HTR-8/SVneo (cell line): ENCODE measurements at places on chromosomes 11 and 22.

DNA sequence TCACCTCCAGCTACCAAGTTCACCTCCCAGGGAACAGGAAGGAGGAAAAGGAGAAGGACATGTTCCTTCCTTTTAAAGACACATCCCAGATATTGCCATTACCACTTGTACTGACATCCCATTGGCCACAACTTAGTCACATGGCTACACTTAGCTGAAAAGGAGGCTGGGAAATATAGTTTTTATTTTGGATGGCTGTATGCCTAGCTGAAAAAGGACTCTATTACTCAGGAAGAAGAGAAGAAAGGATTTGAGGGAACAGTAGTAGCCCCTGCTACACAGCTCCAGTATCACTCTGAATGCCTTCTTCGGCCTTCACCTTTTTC lies 2.1 kb upstream of the APOA5 start:
- DNase-seq, result no peak

- DNase-seq, result no peak
Observed at GRCh38 chr11:110371084-110371483, 58.7 kb upstream of the FDX1 start.

DNA sequence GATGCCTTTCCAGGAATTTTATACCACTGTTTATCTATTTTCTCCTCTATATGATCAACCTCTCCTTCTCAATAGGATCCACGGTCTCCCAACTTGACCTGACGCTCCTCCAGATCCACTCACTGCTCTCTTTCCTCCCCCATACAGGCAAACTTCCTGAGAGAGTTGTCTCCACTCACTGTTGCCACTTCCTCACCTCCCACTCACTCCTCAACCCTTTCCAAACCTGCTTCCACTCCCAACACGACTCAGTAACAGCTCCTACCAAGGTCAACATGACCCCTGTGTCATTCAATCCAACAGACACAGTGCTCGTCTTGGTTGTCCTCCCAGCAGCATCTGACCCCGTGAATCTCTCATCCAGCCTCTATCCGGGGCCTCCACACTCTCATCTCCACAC lies 3.1 kb downstream of the APBB1 start:
- DNase-seq, result no peak

- no peak for DNase-seq
Observed at GRCh38 chr11:111729831-111730311, 36.3 kb downstream of the PPP2R1B start.

DNA sequence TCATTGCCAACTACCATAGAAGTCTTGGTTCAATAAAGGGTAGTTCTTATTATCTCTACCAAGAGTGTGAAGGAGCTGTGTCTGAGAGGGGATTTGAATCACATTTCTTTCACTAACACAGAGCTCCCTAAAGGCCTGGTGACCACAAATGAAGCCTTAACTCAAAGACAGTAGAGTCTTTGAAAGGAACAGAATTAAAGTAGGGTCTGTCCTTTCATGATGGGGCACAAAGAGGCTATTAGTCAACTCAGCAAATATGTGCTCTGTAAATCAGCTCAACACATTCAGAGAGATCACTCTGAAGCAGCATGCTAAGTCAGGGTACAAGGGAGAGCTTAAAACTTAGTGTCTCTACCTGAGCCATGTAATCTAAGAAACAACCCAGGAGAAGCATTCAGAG lies 212.4 kb upstream of the SYN3 start:
- no peak for DNase-seq

GRCh38 chr11:131511794-131512193 lies 141.4 kb downstream of the NTM start:
- DNase-seq, result no peak

GRCh38 chr22:40022536-40023240 lies 27.9 kb downstream of the FAM83F start:
- DNase-seq, result no peak

DNA sequence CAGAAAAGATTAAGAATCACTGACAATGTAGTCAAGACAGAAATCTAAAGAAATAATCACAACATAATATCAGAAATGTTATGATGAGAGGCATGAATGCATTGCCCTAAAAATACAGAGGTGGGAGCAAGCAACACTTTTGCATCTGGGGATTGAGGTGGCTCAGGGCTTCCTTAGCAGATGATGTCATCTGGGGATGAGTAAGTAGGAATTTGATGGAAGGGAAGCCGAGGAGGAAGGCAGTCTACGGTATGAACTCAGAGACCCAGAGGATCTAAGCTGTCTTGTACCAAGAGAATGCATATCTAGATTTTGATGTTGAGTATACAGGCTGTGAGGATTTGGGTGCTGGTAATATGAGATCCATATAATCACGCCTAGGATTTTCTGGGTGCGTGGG lies 193.0 kb upstream of the SNX19 start:
- no peak for DNase-seq

- DNase-seq, result no peak
Observed at GRCh38 chr11:100902454-100903141, 215.5 kb downstream of the ARHGAP42 start.

DNA sequence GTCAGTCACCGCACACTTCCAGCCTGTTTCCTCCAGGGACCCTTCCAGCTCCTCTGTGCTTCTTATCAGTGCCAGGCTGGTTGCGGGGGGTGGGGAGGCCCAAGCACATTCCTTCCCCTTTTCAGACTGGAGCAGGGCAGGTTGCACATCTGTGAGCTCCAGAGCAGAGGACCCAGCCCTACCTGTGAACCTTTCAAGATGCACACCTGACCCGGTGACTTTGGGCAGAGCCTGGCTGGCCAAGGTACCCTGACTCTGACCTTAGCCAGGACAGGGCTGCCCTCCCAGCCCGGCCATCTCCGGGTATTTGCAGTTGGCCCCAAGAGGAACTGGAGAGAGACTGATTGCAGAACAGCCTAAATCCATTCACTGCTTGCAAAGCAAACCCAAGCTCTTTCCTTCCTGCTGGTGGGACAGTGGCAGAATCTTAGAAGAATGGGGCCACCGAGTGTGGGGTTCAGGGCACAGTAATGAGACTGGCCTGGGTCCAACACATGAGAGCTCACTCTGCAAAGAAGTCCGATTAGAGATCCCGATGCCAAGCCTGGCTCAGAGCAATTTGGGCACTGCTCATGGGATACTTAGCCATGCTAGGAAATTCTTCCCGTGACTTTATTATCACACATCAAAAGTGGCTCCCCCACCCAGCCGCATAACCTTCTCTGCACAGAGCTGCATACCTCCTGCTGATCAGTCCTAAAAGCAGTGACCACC lies 64.7 kb upstream of the CCND1 start:
- DNase-seq, result no peak

- peak; percentile 86 for DNase-seq
Observed at GRCh38 chr11:65576867-65577755, 1.3 kb downstream of the EHBP1L1 start.

- no peak for DNase-seq
Observed at GRCh38 chr22:33438273-33438672, 380.1 kb upstream of the SYN3 start.

DNA sequence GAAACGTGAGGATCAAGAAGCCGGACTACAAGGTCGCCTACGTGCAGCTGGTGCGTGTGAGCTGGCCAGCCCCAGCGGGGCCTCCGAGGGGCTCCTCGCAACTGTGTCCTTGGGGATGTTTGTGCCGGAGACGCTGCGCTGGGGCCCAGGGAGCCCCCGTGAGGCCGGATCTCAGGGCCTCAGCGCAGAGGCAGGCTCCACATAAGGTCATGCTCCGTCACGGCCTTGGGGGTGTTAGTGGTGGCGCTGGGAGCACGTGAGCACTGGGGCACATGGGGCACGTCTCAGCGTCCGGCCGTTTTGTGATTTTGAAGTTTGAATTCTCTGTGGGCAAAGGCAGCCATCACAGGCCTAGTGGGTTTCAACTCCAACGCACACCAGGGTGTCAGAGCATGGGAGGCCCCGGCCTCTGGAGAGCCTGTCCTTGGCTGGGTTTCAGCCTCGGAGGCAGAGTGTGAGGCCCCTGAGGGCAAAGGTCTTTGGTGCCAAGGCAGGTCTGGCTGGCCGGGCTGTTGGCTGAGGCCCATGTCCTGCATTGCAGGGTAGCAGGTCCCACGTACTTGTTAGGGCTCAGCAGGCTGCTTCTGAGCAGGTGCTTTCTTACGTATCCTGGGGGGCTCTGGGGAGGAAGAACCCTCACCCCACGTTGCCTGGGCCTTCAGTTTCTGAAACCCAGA lies 5.8 kb downstream of the MRPL23 start:
- no peak for DNase-seq

GRCh38 chr11:76856106-76856505 lies 4.6 kb upstream of the ACER3 start:
- DNase-seq, result no peak

DNA sequence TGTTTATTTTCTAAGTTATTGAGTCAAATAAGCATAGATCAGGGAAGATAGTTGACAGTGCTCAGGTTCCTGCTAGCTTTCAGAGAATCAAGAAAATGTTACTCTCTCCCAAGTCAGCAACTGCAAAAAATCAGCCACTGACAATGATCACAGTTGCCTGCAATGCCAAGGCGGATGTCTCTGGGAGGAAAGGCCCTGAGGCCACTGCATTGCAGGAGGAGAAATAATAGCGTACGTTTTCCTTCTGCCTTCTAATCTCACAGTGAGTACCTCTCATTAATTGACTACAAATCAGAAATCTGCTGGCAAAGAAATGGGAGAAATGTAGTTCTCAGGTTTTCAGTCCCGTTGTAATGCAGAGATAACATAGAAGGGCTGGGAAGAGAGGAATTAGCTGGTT lies 54.0 kb upstream of the SPON1 start:
- no peak for DNase-seq

GRCh38 chr11:86473991-86474833 lies 99.5 kb downstream of the CCDC81 start:
- DNase-seq, result no peak

DNA sequence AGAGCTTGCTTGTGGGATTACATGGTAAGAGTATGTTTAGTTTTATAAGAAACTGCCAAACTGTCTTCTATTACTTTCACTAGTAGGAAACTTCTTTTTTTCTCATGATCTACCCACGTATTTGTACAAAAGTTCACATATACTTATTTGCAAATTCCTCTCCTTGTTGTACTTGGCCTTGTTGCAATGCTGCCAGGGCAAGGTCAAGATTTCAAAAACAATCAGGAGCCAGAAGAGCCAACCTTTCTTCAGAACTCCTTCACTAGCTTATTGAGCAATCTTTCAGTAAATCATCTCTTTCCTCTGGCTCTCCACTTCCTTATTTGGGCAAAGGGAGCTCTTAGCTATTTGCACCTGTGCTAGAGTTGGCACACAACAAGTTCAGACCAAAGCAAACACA lies 9.7 kb downstream of the SRSF8 start:
- no peak for DNase-seq

- no peak for DNase-seq
Observed at GRCh38 chr22:50045211-50046018, 12.7 kb downstream of the TTLL8 start.

DNA sequence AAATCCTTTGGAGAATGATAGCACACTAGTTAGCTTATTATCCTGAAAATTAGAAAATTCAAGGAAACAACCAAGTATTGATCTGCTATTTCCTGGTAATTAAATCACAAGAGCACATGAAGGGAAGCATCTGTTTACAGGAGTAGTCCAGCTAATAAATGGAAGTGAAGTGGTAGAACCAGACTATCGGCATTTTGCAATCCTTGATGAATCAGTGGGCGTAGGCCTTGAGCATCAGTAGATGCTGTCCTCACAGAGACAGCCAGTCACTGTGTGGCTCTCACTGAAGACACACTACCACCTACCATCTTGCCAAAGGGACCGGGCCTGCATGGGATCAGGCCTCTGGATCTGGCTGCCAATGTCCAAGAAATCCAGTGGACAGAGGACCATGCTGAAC lies 69.8 kb downstream of the FBLN1 start:
- no peak for DNase-seq

DNA sequence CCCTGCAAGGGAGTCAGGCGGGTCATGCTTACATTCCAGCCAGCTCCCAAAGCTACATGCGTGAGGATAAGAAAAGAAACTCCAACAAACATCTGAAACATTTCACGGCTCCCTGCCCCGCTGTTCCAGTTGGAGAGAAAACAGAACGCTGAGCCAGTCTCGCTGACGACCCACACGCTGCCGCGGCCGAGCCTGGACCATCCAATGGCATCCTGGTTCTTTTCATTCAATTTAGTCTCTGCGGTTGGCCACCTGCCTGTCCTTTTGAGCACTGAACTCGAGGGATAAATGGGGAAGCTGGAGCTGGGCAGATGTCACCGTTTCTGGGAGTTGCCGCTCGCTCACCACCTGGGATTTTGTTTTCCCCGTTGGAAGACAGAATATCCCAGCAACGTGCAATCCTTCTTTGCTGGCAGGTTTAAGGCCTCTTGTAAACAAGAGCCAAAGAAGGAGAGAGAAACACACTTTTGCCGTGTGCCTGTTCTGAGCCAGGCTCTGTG lies 45.3 kb upstream of the SHISAL1 start:
- no peak for DNase-seq

DNA sequence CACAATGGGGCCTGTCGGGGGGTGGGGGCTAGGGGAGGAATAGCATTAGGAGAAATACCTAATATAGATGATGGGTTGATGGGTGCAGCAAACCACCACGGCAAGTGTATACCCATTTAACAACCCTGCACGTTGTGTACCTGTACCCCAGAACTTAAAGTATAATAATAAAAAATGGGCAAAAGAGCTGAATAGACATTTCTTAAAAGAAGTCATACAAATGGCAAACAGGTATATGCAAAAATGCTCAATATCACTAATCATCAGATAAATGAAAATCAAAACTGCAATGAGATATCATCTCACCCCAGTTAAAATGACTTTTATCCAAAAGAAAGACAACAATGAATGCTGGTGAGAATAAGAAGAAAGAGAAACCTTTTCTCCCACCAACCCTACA lies 363.7 kb upstream of the MPPED2 start:
- DNase-seq, result no peak

- peak; percentile 68 for DNase-seq
Observed at GRCh38 chr11:72352859-72353551, 81.3 kb downstream of the CLPB start.

- no peak for DNase-seq
Observed at GRCh38 chr11:121421149-121421901, 30.8 kb upstream of the SORL1 start.

DNA sequence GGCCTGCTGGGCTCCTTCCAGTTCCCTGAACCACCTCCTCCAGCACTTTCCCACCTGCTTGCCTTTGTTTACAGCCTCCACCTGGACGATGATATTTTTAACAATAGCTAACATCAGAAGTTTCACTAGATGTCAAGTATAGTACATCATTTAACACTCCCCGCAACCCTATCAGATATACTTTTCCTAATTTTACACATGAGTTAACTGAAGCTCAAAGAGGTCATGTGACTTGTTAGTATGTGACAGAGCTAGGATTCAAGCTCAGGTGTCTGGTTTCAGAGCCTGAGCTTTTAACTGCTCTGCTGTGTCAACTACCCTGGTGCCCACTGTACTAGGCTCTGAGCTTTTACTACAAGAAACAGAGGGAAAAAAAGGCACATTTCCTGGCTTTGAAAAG lies 14.3 kb upstream of the HPX start:
- no peak for DNase-seq

- no peak for DNase-seq
Observed at GRCh38 chr22:30910358-30910757, 58.2 kb downstream of the MORC2 start.

DNA sequence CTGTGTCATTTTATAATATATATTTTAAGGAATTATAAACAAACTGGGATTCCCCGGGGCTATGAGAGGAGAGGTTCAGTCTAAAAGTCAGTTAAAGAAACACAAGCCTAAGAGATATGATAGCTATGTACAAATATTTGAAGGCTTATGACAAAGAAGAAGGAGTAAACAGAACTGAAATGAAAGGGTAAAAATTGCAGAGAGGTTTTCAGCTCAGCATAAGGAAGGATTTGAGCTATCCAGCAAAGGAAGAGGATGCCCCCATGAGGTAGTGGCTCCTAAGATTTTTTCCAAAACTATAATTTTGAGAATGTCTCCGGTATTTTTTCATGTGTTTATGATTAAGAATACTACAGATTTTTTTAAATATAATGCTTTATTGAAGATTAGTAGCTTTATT lies 57.9 kb upstream of the ANGPTL5 start:
- peak; percentile 10 for DNase-seq
